ENCODE measurements at places on chromosomes 1 and 21.

DNA sequence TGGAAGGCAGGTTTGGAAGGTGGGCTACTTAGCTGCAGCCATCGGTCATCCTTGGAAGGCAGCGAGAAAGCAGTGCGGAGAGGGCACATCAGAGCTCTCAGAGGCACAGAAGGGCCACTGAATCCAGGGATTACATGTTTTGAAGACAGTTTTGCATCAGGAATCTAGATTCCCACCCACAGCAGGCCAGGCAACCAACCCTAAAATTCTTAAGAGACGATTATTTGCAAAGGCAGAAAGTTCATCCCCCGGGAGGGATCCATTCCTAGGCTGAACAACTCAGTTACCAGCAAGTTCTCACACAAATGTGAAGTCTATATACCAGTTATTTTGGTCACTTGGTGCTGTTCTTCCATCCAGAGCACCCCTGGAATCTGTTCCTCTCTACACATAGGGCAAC lies 457.3 kb upstream of the VAMP3 start:
- DNase-seq, result no peak

DNA sequence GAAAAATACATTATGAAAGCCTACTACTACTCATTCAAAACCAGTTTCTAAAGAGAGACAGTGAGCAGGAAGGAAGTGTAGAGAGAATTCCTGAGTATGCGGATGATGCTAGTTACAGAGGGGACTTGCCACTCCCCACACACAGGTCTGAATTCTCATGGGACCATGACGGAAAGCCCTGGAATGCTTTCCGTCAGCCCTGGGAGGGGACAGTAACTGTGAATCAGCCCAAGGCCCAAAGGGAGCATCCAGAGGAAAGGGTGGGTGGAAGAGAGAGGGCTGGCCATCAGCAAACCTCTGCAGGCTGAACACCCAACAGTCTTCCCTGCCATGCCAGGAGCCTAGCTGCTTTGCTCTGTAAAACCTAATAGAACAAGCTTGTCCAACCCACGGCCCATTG lies 36.4 kb downstream of the RCSD1 start:
- DNase-seq, result no peak

DNA sequence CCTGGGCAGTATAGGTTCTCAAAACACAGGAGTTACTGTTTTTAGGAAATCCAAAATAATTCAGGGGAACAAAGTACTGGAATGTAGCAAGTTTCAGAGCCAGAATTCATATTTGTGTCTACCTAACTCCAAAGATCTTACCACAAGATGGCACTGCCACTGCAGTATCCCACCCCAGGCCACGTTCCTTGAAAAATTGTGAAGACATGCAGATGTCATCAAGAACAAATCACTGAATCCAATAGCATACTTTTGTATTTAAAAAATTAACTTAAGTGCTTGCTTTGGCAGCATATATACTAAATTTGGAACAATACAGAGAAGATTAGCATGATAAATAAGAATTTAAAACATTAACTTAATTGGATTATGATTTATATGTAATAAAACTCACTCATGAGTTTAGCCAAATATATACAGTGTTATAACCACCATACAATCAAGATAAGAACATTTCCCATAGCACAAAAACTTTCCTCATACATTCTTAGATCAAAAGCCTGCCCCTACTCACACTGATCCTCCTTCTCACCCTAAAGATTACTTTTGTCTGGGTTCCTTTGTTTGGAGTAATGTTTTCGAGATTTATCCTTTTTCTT lies 209.9 kb downstream of the FAF1 start:
- DNase-seq, result peak; percentile 39

GRCh38 chr1:20344738-20345137 lies 54.1 kb downstream of the VWA5B1 start:
- no peak for DNase-seq

DNA sequence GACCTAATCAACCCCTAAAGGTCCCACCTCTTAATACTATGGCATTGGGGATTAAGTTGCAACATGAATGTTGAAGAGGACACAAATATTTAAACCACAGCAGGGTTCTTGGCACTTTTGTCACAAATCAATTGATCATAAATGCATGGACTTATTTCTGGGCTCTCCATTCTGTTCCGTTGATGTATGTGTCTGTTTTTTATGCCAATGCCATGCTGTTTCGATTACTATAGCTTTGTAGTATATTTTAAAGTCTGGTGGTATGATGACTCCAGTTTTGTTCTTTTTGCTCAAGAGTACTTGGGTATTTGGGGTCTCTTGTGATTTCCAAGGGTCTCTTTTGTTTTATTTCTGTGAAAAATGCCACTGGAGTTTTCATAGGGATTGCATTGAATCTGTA lies 34.7 kb upstream of the PLA2G2A start:
- DNase-seq, result no peak

DNA sequence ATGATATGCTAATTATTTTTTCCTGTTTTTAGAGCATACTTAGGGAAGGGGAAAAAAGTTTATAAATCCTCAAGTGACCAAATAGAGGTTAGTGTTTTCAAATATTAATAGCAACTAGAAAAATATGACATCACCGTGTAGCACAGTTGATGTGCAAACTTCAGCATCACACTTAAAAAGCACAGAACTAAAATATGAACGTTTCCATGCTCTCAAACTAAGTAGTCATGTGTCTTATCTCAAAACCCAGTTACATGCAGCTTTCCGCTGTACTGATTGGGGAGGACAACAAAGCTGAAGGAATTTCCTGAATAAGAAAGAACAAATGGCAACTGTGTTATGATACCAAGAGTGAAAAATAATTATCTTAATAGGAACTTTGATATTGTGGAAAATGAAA lies 903.7 kb downstream of the ADGRL2 start:
- DNase-seq, result no peak

DNA sequence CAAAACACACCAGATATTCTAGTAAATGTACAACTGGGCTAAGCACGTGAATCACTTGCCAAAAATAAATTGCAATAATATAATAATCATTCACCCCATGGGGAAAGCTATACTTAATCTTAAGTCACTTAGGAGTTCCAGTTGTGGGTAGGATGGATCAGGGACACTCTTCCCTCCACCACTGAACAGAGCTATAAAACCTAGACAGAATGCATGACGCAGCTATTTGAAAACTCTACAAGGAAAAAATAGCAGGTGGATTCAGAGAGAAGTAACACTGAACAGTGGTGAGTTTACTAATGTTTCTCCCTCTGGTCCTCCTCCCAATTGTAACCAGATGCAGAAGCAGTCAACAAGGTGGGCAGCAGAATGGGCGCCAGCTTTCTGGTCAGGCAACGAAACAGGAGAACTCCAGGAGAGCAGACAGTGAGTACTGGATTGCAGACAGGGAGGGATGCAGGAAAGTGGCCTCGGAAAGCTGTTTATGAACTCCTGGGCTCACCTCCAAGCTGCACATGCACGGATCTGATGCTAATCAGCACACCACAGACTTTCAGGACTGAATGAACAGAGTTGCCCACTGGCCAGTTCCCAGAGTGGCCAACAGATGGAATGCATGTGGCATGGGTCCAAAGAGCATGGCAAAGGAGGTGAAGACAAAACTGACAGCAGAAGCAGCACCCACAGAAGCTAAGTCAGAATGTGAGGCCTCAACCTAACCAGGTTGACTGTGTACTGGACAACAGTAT lies 41.4 kb downstream of the TARBP1 start:
- no peak for DNase-seq

GRCh38 chr1:168112673-168113305 lies 23.9 kb downstream of the GPR161 start:
- DNase-seq, result peak; percentile 29

DNA sequence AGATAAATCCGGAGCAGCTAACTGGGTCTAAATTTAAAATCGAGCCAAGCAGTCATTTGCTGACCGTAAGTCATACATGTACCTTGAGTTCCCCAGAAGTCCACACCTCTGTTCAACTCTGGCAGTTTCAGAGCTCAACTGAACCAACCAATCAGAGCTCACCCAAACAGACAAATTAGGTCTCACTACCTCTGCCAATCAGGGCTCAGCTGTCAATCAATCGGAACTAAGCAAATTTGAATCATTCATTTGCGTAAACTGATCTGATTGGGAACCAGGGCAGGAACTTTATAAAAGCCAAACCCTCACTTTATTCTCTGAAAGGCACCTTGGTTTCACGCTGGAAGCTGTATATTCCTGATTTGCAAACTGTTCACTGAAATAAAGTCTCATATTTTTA lies 11.2 kb upstream of the ACBD6 start:
- DNase-seq, result no peak

- no peak for DNase-seq
Measured at GRCh38 chr1:218165701-218166114, 119.4 kb upstream of the RRP15 start.

DNA sequence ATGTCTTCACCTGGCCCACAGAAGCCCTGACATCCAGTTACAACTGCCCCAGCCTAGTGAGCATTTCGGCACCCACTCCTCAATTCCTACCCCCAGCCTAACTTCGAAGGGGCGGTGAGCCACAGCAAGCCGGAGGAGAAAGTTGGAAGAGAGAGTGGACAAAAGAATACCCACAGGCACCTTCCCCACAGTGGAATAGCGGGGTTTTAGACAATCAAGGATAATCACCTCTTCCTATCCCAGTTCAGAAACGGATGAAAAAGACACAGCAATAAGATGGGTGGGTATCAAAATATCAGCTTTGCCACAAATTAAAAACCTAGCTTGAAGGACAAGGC lies 1.3 kb upstream of the LSS start:
- no peak for DNase-seq

DNA sequence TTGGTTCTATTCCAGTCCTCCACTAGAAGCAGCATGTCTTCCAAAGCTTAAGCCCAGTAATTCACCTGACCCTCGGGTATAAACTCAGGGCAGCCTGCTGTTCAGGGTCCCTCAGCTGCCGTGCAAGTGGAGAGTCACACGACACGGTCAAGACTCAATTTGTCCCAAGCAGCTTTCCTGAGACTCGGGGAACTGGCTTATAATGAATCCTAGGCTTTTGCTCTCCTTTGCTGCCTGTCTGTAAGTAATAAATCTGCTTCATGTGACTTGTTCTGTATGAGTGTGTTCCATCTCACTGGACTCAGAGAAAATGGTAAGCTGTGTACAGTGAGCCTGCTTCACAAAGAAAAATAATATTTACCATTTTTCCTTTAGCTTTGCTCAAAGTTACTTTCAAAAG lies 119.8 kb downstream of the CYYR1 start:
- no peak for DNase-seq

- no peak for DNase-seq
Measured at GRCh38 chr1:10528066-10529014, 53.6 kb downstream of the PEX14 start.

DNA sequence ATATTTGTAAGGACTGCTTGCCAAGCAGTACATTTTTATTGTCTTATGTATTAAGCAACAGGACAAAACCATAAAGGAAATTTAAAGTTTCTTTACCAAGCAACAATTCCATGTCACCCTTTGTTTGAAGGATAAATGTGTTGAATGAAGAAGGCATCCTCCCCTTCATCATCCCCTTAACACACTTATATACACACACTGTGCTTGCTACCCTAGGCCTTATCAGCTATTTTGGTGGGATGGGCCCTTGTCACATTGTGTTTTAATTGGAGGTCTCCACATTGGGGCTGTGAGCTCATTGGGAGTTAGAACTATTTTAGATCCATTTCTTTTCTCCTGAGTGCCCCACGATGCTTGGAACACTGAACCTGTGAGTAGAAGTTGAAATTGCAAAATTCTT lies 1.9 kb downstream of the VANGL1 start:
- DNase-seq, result no peak

- DNase-seq, result no peak
Measured at GRCh38 chr1:65991694-65992093, 199.0 kb downstream of the PDE4B start.

DNA sequence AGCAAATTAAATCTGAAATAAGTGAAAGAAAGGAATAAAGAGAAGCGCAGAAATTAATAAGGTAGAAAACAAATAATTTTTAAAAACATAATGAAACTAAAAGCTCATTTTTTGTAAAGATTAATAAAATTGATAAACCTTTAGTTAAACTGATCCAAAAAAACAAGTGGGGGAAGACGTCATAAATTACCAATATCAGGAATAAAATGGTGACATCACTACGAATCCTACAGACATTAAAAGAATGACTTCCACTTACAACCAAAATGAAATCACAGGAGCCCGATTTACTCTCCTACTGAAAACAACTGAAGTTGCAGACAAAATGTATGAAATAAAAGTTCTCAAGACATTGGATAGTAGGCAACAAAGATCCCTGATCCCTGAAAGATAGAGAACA lies 68.1 kb upstream of the IFFO2 start:
- no peak for DNase-seq

GRCh38 chr1:87929906-87930305 lies 601.2 kb downstream of the LMO4 start:
- no peak for DNase-seq

DNA sequence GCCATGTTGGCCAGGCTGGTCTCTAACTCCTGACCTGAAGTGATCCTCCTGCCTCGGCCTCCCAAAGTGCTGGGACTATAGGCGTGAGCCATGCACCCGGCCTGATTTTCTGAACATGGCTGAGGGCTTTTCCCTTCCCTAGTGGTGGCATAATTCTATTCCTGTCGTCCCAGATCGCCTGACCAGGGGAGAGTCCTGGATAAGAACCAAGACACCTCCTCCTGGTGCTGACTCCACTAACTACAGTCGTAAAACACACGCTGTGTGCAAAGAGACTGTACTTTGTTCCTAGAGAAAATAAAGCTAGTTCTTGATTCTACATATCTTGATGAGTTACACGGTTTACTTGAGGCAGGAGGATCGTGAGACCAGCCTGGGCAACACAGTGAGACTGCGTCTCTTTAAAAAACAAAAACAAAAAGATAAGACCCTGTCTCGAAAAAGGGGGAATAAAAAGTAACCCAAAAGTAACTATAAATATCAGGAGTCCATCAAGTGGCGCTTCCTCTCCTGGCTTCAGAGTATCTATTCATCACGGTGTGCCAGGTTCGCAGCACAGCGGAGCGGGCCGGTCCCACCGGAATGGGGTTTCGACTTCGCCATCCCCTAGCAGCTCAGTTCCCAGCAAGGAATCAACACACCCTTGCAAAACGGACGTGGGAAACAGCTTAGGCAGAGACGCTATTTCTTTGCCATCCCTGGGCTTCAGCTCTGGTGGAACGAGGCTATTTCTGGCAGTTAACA lies 973 bp downstream of the SDF4 start:
- DNase-seq, result peak; percentile 41

DNA sequence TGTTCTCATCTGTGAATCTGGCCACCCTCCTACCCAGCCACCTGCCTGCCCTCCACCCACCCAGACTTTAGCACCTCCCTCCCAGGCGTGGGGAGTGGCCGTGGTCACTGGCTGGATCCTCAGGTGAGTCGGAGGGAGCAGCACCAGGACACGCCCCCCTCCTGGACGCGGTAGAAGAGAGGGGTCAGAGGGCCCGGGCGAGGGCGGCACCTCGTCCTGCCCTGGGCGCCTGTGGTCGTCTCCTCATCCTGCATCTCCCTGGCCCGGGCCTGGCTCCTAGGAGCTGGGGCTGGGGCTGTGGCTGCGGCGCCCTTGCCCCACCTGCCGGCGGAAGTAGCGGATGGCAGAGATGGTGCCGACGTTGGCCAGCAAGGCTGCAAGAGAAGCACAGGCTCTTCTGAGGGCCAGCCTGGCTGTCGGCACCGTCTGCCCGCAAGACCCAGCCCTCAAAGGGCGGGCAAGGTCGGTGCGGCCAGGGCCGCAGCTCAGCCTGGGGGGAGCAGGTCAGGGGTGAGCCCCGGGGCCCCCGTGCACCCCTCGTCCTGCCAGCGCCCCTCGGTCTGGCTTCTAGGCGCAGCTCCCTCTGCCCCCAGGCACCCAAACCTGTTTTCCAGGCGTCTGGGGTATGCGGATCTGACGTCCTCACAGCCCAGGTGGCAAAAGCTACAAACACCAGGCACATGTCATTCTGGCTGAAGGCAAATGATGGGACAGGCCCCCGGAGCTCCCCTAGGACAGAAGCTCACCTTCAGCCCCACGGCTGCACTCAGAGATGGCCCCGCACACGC lies 5.8 kb downstream of the PERM1 start:
- peak; percentile 84 for DNase-seq
